ENCODE measurements at places on chromosomes 5 and 9.

DNA sequence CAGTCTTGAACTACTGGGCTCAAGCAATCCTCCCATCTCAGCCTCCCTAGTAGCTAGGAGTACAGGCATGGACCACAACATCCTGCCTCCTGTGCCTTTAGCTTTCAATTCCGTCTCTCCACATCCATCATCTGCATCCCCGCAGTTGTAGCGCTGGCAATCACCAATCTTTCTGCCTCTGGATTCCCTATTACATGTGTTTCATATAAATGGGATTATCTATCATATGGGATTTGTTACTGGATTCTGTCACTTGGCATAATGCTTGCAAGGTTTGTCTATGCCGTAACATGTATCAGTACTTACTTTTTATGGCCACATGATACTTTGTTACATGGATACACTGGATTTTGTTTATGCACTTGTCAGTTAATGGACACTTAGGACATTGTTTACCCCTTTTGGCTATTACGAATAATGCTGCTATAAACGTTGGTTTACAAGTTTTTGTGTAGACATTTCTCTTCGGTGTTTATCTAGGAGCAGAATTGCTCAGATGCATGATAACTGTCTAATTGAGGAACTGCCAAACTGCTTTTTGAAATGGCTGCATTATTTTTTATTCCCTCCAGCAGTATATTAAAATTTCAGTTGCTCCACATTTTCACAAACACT is 1223.9 kb downstream of the FOXD4L5 start:
- no peak for DNase-seq

GRCh38 chr5:73250645-73251044 is 77.7 kb downstream of the TMEM174 start:
- DNase-seq, result no peak

GRCh38 chr5:67073045-67073680 is 123.4 kb downstream of the CD180 start:
- no peak for DNase-seq

GRCh38 chr9:124290053-124290591 is 32.4 kb downstream of the NEK6 start:
- no peak for DNase-seq

DNA sequence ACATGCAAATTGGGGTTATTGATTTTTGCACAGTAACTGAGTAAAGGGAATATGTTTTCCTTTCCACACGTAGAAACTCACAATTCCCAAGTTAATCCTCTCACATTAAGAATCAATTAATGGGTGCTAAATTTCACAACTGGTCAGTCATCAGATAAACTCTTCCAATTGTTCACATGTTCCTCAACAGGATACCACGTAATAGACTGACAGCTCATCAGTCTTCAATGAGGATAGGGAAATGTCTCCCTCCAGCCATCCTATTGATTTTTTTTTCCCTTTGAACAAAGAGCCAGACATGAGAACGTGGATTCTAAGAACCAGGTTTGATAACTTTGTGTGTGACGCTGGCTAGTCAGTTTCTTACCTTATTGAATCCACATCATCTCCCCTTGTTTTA is 768 bp upstream of the CER1 start:
- no peak for DNase-seq

DNA sequence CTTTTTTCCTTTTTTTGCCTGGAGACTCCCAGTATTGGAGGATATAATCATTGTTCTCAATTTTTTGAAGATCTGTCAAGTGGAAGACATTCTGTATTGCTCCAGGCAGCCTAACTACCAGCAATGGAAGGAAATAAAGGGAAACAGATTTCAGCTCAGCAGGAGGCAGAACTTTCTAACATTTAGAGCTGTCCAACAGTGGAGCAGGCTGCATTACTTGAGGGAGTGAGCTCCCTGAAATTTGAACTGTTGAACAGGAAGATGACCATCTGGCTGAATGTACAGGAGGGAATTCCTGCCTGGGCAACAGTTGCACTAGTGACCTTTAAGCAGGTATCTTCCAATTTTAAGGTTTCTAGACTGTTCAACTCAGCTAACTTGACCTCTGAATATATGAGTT is 1.1 kb upstream of the GAPVD1 start:
- DNase-seq, result no peak
